ENCODE measurements at places on chromosomes 11 and 22.

GRCh38 chr22:29260031-29260560, 7.7 kb downstream of the RHBDD3 start:
- DNase-seq: no peak

DNA sequence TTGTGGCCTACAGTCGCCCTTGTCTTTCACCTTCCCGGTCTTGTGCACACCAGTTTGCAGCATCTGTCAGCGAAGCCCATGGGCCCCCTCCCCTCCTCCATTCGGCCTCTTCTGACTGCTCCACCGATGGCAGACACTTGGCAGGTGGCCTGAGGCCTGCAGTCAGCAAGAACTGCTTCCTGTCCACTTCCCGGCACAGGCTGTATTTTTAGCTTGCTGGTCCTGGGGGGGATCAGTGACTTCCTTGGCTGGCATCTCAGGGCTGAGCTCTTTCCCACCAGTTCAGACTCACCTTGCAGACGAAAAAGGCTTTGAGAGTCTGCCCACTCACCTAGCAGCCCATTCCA, 106.4 kb downstream of the SYN3 start:
- DNase-seq: no peak

GRCh38 chr11:58927393-58928106, 11.7 kb upstream of the GLYATL1 start:
- DNase-seq: peak; percentile 78

DNA sequence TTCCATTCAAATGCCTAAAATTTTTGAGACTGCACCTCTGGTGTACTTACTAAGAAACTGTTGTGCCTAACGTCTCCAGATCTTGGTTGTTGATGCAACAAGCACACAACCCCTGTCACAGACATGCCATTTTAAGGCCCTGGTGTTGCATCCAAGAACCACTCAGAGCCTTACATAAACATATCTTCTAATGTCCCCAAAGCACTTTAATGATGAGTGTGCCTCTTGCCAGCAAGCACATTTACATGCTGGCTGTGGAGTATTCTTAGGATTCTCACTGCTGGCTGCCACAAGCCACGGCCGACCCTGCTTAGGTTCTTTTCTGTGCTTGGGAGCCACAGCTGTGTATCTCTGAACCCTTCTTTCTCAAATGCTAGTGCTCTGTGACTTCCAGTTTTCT, 201.4 kb downstream of the ADAMTS15 start:
- DNase-seq: no peak

DNA sequence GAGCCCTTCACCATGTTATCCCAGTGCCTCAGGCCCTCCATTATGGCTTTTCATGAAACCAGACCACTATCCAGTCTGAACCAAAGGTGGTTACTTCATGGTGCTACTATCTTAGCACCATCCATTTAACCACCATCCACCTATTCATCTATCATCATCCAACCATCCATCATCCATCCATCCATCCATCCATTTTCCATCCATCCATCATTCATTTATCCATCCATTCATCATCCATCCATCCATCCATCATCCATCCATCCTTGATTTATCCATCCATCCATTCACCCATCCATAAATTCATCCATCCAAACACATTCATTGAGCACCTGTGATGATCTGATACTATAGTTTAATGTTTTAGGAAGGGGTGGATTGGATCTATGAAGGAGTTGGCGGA, 93.5 kb downstream of the CCDC81 start:
- DNase-seq: no peak

- DNase-seq: no peak
Observed at GRCh38 chr11:17719938-17720795, 796 bp downstream of the MYOD1 start.

- peak; percentile 52 for DNase-seq
Observed at GRCh38 chr11:8262552-8263108, 1.0 kb downstream of the LMO1 start.

GRCh38 chr11:122108192-122108799, 7.7 kb downstream of the BLID start:
- no peak for DNase-seq

- no peak for DNase-seq
Observed at GRCh38 chr11:43119275-43119970, 192.4 kb upstream of the API5 start.

DNA sequence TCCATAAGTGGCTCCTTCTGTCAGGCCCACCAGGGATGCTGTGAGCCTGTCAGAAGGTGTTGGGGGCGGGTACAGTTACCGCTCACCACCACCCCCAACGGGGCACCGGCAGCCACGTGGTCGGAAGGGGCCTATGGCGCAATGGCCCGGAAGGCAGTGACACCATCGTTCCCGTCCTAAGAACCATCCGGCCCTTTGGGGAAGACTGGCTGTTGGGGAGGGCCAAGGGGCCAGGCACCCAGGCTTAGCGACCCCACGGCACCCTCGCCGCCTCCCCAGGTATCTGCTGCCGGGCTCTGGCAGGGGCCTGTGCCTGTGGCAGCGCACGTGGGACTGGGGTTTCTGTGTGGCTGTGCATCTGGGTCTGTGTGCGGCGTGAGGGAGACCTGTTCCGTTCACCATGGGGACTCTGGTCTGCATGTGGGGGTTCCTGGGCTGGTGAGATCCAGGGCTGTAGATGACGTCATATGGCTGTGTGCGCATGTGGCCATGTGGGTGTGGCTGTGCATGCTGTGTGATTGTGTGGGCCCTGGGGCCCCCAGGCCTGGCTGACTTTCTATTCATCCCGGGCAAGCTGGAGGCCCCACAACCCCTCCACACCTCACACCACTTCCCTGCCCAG, 717 bp downstream of the OSM start:
- DNase-seq: no peak

- no peak for DNase-seq
Observed at GRCh38 chr11:94504689-94505293, 7.5 kb upstream of the C11orf97 start.

- no peak for DNase-seq
Observed at GRCh38 chr11:128931668-128932067, 11.0 kb downstream of the TP53AIP1 start.

- no peak for DNase-seq
Observed at GRCh38 chr11:724049-724777, 18.2 kb downstream of the EPS8L2 start.

- no peak for DNase-seq
Observed at GRCh38 chr11:61151545-61152252, 9.5 kb downstream of the VPS37C start.

DNA sequence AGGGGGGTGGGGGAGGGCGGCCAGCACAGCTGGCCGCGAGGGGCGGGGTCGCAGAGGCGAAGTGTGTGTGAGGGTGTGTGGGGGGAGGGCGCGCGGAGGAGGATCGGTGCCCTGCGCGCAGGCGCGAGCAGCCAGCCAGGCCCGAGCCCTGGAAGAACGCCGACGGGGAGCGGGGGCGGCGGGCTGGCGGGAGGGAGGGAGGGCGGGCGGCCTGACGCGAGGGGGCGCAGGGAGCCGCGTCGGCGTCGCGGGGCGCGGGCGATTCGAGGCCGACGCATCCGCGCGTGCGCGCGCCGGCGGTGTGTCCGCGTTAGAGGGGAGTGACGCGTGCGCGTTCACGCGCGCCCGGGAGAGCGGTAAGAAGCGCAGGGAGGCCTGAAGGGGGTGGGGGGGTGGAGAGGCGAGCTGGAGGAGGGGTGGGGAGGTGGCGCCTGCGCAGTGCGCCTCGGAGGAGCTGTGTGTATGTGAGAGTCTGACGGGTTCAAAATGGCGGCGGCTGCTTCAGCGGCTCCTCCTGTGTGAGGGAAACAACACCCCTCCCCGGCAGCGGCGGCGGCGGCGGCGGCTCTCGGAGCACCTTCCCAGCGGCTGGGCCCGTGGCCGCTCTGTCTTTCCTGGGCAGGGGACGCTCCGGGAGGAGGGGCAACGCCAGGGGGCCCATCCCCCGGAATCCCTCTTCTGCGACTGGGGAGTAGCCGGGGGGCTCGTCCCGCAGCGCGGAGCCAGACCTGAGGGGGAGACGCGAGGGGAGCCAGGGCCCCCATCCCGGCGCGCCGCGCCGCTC, at the start of gene KDM2A:
KDM2A (plus strand) TSS at position 463 of the 784 bp plus-strand sequence. CDS start 2,054 bp downstream, outside the sequence.
- DNase-seq: peak; percentile 98

- DNase-seq: no peak
Observed at GRCh38 chr22:43277091-43277490, 66.1 kb downstream of the SCUBE1 start.

DNA sequence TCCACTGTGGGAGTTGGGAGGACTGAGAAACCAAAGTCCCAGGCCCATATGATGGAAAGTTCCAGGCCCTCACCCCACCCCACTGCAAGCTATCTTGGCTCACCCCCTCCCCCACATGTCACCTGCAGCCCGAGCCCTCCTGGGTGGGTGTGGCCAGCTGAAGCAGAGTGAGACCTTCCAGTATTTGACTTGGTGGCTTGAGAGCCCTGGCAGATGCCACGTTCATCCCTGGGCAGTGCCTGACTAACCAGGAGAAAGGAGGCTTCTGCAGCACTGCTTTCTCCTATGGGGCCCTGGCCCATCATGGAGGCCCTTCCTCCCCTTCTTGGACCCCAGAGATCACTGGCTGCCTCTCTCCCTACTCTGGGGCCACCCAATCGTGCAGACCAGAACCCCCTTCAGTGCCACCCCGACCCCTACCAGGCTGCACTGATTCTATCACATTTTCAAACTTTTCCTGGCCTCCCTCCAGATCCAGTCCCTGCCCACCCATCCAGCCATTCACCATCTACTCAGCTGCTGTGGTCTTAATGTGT, 38.1 kb upstream of the WNT11 start:
- DNase-seq: no peak

GRCh38 chr11:36041988-36042611, 98.2 kb downstream of the LDLRAD3 start:
- DNase-seq: no peak

DNA sequence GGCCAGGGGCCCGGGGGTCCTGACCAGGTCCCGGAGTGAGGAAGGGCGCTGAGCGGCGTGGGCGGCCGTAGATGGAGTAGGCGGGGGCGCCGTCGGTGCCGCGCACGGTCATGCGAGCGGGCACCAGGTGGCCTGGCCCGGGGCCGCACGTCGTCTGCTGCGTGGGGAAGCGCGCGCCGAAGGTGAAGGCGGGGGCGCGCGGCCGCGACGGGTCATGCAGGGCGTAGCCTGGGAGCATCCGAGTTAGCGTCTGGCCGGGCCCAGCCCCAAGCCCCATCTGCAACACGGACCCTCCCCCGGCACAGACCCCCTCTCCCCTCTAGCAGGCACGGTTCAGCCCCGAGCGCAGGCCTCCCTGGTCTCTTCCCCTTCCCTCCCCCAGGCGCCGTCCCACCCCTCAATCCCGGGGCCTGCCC, 1.7 kb upstream of the TYMP start:
- DNase-seq: no peak

DNA sequence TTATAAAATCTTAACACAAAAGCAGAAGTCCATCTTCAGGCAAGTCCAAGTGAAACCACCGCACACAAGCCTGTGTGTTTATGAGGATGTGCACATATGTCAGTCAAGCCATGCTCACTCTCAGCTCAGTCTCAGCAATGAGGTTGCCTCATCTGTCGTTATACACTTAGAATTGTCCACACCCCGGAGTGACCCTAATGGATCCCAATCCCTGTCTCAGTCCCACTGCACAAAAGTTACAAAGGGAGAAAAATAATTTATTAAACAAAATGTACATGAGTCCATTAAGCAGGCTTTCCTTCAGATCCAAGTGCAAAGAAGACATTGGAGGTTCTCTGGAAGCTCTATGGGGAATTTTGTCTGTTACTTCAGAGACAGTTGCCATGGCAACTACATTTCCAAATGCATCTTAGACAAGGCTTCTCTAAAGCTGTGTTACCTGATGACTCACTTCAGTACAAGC, 24.4 kb downstream of the OR8B12 start:
- DNase-seq: no peak

- no peak for DNase-seq
Observed at GRCh38 chr11:48022445-48022844, 42.1 kb downstream of the PTPRJ start.

DNA sequence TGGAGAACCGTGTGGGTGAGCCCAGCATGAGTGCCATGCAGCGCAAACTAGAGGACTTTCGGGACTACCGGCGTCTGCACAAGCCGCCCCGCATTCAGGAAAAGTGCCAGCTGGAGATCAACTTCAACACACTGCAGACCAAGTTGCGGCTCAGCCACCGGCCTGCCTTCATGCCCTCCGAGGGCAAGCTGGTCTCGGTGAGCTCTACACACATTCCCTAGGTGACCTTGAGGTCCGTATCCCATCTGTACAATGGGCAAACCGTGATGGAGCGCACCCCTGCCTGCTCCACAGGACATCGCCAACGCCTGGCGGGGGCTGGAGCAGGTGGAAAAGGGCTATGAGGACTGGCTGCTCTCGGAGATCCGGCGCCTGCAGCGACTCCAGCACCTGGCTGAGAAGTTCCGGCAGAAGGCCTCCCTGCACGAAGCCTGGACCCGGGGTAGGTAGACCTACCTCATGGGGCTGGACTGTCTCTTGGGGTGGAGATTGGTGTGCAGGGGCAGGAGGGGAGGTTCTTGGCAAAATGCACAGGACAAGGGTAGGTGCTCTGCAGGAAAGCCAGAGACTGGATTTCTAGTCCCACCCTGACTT, 10.6 kb downstream of the CTSF start:
- DNase-seq: no peak

GRCh38 chr11:76685831-76686230, 15.3 kb upstream of the LRRC32 start:
- no peak for DNase-seq

DNA sequence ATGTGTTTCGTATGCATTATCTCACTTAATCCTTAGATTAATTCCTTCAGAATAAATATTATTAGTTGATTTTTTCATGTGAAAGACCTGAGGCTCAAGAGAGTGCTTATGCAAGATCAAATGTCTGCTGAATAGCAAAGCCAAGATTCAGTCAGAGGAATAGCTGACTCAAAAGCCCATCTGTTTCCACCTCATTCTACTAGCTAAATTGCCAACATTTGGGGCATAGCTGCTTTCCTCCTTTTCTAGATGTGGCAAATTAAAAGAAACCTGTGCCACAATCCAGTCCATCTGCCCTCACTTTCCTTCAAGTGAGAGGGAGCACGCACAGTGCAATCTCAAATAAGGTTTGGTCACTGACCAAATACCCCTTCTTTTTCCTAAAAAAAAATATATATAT, 121.1 kb downstream of the PAX6 start:
- no peak for DNase-seq

- DNase-seq: no peak
Observed at GRCh38 chr22:38942702-38943101, 14.7 kb upstream of the APOBEC3A start.

GRCh38 chr22:26524870-26525269, 12.6 kb upstream of the TFIP11 start:
- DNase-seq: no peak

GRCh38 chr11:110468121-110468520, 38.4 kb downstream of the FDX1 start:
- DNase-seq: no peak

GRCh38 chr11:13705710-13706109, 37.2 kb downstream of the FAR1 start:
- DNase-seq: no peak

- no peak for DNase-seq
Observed at GRCh38 chr11:83681031-83681781, 395.0 kb upstream of the CCDC90B start.
